ENCODE measurements at places on chromosomes 3 and 15. TPM values are rescaled to one million over a fixed set of nuclear protein-coding genes. Genes with fewer than 3 reads are reported as not detected.
A peak's percentile ranks its signal among the peaks of the same experiment; 100 is the strongest.

NEK10 gene
- total RNA-seq = 0.77 TPM

DNA sequence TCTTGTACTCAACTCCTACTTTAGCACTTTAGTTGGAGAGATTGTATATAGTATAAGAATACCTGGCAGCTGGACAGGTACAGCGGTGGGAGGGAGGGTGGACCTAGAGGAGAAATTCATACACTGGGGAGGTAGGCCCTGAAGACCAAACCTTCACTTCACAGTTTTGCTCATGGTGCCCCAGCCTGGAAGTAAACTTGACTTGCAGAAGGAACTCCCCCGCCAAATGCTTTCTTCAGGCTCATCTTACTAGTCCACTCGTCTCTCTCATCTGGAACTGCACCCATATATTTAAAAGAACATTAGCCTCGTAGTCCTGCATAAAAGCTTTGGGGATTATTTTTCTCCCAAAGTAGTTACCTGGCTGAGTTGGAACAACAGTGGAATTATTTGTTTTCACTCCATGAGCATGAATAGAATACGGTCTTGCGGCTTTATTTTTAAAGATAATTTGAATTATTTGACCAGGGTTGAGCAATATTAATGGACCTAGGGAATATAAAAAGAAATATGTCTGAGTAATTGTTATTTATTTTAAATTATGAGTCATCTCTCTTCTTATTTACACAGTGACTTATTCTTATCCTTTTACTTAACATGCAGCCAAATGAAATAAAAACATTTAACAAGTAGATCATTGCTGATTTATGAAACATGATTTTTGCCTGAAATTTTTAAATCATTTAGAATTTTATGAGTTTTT lies 25.5 kb upstream of the CP start:
- DNase-seq = peak; percentile 53

- no peak for DNase-seq
Observed at GRCh38 chr15:44066211-44066827, 128.8 kb downstream of the FRMD5 start.

- no peak for DNase-seq
Observed at GRCh38 chr15:35505141-35505540, 40.8 kb downstream of the DPH6 start.

DNA sequence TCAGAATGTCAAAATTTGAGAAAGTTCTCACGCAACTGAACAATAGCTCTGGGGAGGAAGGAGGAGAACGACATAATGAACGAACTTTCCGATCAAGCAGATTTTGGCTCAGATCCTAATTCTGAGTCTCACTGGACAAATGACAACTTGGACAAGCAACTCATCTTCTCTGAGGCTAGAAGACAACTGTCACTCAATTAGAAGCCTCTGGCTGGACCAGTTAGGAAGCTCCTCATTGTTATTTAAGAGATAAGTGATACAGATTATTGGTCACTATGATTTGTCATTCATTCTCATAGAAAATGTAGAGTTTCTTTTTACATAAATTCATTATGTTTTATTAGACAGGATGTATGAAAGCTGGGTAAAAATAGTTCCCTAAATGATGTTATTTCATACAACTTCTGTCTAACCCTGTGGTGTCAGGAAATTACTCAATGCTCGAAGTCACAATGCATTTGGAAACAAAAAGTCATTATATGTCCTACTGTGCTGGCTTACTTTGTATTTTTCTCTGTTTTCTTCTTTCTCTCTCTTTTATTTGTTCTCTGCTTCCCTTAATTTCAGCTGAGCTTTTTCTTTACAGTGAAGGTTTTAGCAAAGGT lies 11.0 kb upstream of the C3orf49 start:
- DNase-seq = no peak

- DNase-seq = peak; percentile 20
Observed at GRCh38 chr3:132788301-132788671, 66.1 kb upstream of the NPHP3 start.

IQGAP1 gene
- 195 TPM for total RNA-seq

DNA sequence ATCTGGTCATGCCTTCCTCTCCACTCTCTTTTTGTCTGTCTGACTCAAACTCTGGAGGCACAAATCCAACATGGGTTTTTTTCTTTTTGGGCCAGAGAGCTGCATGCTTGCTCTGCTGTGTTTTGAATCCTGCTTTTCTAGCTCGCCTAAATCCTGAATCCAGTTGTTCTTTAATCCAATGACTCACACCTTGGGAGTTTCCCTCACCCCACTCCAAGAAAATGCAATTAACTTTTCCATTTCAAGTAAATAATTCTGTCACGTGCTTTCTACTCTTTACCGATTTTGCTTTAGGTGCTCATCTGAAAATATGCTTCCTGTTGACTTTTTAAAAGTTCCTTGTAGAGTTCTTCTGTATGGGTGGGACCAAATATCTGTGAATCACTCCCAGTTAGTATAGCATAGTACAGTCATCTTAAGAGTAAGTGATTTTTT lies 47.6 kb downstream of the SLMAP start:
- peak; percentile 63 for DNase-seq

- no peak for DNase-seq
Observed at GRCh38 chr3:2452249-2452648, 353.6 kb downstream of the CNTN4 start.

DNA sequence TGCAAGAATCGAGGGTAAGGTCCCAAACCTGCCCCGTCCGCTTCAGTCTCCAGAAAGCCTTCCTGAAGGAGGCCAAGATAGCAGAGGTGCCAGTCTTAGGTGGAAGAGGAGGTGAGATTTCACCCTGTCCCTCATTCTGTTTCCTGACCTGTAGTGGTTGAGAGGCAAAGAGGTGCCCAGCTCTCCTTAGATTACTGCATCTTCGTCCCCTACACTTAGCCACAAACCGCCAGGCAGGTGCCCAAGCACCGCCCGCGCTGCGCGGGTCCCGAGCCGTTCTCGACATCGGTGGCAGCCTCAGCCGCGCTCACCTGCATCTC lies 23.8 kb upstream of the POLG start:
- no peak for DNase-seq

ZNF80 gene
- not detected for total RNA-seq

DNA sequence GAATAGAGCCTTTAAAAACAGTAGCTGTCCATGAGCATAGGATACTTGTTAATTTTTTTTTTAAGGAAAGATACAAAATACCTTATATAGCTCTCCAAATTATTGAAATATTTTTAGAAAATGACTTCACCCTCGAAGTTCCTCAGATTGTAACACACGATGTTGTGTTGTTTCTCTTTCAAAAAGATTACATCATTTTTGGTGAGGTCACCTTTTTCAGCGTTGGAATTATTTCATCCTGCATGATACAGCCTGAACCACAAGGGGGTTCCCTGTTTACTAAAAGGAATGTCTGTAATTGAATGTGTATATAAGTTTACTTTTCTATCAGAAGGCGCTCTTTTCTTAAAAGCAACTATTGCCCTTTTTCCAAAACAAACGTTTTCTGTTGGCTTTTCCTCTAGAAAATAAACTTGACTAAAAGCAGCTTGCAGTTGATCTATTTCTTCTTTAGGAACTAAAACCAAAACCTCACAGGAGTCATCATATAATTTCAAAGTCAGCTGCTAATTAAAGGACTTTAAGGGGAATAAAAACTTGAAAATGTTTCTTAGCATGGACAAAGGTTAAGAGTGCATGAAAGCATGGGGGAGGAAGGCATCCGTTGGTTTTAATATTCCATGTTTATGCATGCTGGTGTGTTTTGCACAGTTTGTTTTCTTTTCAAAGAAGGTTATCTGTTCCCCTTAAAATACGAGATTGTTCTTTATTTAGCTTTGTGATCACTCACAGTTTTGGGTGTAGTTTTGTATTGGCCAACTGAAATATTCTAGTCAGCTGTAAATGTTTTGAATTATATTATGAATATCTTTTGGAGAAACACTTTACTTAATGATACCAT lies 29.4 kb downstream of the LYSMD4 start:
- peak; percentile 60 for DNase-seq

DNA sequence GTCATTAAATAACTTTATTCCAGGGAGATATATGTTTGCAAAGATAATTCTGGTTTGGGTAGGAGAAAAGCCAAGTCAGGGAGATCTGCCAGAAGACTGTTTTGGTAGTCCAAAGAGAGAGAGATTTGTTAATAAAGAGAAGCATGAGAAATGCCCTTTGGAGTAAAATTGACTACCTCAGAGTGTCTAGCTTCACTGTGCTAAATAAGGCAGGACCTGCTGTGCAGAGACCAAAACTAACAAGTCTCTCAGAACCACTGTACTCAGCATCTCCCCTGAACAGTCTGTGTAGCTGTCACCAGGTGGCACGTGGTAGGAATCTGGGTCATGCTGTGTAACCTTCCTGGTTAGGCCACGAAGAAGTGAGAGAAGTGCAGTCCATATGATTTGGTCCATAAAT lies 31.6 kb upstream of the SLC35G2 start:
- no peak for DNase-seq

- DNase-seq = no peak
Observed at GRCh38 chr3:176948151-176948550, 249.1 kb downstream of the TBL1XR1 start.

GRCh38 chr3:32881624-32882023 lies 63.8 kb downstream of the TRIM71 start:
- no peak for DNase-seq

BTLA gene
- not detected for total RNA-seq

BMF gene
- 16.4 TPM for total RNA-seq

CCDC39 gene
- total RNA-seq = not detected

DNA sequence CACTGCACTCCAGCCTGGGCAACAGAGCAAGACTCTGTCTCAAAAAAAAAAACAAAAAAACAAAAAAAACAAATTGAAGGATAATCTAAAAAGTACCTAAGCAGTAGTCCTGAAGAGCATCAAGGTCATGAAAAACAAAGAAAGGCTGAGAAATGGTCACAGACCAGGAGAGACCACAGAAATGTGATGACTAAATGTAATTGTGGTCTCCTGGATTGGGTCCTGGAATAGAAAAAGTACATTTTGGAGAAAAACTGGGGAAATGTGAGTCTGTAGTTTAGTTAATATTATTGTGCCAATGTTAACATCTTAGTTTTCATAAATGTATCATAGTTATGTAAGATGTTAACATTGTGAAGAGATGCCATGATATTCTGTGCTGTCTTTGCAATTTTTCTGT lies 267.5 kb upstream of the NR2E3 start:
- DNase-seq = no peak

- no peak for DNase-seq
Observed at GRCh38 chr3:16024548-16024947, 149.9 kb upstream of the GALNT15 start.

GRCh38 chr3:33111581-33111980 lies 2.2 kb upstream of the CRTAP start:
- DNase-seq = no peak

DNA sequence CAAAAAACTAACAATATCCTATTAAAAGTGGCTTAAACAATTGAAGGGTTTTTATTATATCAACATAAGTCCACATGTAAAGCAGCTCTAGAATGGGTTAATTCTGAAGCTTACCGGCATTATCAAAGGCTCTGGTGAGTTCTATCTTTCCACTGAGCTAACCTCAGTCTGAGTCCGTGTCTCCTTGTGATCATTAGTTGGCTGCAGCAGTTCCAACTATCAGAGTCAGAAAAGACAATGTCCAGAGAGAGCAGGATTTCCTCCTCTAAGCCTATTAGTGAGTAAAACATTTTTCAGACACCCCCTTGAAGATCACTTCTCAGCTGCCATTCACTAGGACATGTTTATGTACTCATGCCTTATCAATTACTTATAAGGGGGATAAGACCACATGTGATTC lies 49.9 kb downstream of the DHX36 start:
- DNase-seq = no peak

GRCh38 chr3:183502237-183503181 lies 53.0 kb downstream of the KLHL6 start:
- DNase-seq = no peak

GRCh38 chr3:73448761-73449301 lies 175.9 kb downstream of the PDZRN3 start:
- DNase-seq = no peak

FBLN2 gene
- total RNA-seq = 39.2 TPM

A4GNT gene
- not detected for total RNA-seq

- no peak for DNase-seq
Observed at GRCh38 chr3:103195216-103195615, 760.4 kb downstream of the ZPLD1 start.

BCL2A1 gene
- total RNA-seq = 1.3 TPM

DNA sequence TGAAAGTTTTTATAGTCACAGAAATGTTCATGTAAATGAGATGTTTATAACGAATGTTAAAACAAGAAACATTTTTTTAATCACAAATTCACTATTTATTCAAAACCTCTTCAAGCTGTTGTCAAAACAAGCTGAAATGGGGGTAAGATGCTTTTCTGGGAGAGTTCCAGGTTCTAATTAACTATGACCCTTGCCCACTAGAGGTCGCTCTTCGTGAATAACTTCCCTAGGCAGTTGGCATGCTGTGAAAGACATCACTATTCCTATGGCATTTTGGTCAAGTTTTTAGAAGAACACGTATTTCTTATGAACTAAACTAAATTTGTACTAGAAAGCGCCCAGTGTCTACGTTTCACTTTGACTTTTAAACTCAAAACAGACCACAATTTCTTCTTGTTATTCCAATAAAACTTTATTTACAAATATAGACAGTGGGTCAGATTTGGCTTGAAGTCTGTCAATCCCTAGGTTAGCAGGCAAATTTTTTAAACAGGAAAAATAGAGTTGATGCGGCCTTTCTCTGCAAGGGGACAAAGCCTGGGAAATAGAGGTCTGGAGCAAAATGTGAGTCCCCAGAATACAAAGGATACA lies 62.8 kb upstream of the CMTM8 start:
- no peak for DNase-seq

CADM2 gene
- not detected for total RNA-seq

PRSS50 gene
- total RNA-seq = 0.21 TPM

DNA sequence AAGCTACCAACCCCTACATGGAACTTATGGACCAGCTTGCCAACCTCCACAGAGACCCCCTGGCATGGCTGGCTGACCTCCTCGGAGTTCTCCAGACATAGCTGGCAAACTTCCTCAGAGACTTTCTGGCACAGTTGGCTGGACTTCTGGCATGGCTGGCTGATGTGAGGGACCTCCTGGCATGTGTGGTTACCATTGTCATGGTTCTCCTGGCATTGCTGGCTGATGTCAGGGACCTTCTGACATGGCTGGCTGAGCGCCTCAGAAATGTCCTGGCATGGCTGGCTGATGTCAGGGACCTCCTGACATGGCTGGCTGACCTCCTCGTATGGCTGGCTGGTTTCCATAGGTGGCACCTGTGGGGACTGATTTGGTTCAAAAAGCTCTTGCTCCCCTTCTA lies 17.5 kb downstream of the MAP1A start:
- no peak for DNase-seq

DNA sequence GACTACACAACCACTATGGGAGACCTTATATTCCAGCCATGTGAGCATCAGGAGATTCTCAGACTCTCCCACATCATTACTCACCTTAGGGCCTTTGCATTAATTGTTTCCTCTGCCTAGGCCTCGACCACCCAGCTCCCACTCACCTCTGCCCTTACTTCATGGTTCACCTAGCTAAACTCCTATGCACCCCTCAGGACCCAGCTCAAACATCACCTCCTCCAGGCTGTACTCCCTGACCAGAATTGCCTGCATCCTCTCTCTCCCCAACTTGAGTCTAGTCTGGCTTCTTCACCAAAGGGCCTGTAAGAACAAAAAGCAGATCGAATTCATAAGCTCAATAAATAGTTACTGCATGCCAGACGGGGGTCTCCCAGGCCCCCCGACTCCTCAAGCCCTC lies 53.1 kb upstream of the FAM174B start:
- DNase-seq = no peak

Measured in uterus (tissue), 4 donors.